ENCODE measurements at places on chromosomes 4 and X.

DNA sequence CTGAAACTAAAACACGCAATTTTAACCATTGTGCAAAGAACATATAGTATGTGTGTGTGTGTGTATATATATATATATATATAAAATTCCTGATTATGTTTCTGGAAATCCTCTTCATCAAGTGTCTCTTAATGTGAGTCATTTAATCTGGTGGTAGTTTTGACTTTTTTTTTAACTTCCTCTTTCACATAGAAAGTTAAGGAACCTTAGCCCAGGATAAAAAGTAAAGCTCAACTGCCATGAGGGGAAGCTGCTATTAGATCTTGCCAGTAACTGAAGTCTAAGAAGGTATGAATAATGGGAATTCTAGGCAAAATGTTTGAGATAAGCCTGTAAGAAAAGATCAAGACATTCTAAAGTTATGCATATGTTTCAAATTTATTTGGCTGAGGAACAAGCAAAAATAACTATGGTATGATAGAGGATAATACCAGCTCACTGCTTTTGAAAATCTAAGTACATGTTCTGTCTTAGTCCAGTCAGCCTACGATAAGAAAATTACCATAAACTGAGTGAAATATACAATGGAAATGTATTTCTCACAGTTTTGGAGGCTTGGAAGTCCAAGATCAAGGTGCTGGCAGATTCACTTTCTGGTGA lies 757.0 kb downstream of the TRAM1L1 start:
- no peak for DNase-seq

GRCh38 chr4:149498246-149498645 lies 317.4 kb downstream of the IQCM start:
- DNase-seq: no peak

GRCh38 chrX:71953946-71954345 lies 43.3 kb downstream of the NHSL2 start:
- no peak for DNase-seq

GRCh38 chrX:100358766-100359165 lies 51.3 kb downstream of the PCDH19 start:
- DNase-seq: no peak

GRCh38 chrX:22424919-22425318 lies 152.2 kb downstream of the CBLL2 start:
- DNase-seq: no peak

GRCh38 chr4:154450966-154451365 lies 40.6 kb downstream of the DCHS2 start:
- DNase-seq: no peak

DNA sequence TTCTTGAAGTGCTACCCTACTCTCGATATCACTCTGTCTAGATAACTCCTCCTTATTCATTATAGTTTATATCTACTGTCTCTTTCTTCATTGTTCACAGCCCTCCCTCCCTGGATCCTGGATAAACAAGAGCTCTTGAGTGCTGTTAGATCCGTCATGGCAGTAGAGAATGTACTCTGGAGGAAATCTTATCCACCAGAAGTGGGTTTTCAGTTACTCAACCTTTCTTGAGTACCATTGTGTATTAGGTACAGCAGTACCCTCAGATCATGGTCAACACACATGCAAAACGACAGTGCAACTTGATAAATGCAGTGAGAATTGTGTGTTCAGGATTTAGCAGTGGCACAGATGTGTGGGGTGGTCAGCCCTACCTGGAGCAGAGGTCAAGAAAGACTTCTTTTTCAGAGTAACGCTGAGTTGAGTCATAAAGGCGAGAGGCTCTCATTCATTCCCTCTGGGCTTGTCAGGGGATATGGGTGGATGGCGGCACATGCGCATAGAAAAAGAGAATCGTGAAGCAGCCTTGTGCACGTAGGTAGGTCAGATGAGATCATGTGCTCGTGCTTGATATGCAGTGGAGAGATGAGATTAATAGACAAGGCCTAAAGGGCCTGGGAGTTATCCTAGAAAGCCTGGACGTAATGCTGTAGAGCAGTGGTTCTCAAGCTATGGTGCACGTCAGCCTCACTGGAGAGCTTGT lies 89.5 kb downstream of the SNX25 start:
- DNase-seq: no peak

DNA sequence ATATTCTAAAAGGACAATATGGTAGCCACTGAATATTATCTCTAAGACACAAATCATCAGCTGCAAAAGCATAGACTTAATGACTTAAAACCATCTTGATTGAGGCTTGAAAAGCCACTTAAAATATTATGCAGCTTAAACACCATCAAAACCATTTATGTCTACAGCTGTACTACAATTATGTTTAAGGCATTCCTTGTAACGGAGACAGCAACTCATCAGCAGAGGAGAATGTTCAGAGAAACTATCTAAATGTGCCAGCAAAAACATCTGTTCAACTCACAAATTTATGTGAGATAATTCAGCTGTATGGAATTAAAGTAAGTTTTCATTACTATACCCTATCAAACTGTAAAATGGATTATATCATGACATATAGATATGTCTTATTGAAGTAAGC lies 147.9 kb upstream of the CTSO start:
- DNase-seq: no peak

DNA sequence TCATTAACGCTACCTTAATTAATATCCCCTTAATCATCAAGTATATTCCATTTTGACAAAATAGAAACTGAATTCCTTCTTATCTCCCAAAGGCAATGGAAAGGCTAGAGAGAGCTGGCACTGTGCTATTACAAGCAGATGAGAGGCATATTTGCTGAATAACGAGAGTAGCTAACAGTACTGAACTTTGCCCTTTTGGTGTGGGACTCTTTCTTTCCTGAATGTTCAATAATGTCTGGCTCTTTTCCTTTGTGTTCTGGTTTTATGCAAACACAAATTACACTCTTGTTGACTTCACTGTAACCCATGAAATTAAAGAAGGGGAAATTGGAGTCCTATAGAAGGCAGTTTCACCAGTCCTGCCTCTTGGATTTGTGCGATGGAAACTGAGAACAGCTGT lies 63.5 kb downstream of the SHROOM3 start:
- no peak for DNase-seq

DNA sequence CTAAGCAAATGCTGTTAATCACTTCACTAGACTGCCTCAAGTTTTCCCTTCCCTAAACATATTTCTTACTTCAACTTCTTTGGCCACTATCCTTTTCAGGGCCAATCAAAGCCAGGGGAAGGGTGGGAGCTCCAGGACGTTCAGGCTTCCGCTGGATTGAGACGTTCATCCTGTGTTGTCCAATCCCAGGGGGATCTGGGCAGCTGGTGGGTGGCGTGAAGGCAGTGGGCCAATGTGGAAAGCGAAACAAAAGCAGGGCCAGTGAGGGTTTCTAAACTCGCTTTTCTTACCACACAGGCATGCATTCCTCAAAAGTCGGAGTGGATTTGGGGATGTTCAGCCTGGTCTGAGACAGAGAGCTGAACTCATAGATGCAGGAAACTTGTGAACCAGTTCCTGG lies 7.6 kb downstream of the CXCL13 start:
- DNase-seq: no peak

DNA sequence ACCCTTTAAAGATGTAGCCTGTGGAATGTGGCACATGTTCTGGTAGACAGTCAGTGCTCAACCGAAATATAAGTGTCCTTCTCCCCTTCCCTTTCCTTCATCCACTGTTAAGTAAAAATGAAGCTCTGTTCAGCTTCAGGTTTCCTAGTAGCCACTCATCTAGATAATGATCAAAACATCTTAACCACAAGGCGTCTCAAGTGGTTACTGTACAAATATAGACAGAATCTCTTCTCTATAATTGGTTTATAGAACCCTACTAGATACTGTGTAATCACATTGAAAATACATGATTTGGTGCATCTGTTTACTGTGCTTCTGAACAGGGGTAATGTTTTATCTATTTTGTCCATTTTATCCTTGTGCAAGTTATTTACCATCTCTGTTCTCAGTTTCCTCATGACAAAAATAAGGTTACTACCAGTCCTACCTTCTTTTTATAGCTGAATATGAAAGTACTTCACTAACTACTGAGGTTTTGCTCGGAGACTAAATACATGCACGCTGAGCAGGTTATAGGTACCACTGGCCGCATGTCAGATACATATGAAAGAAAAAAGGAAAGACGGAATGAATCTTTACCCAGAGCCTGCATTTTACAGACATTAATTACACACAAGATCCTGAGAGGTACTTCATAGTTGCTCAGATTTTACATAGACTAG lies 20.3 kb upstream of the SLC25A4 start:
- DNase-seq: no peak

- no peak for DNase-seq
These were observed 104.7 kb upstream of the TLR2 start for GRCh38 chr4:153579410-153579809.

GRCh38 chrX:87924619-87925018 lies 407.0 kb downstream of the KLHL4 start:
- no peak for DNase-seq

- DNase-seq: no peak
These were observed 185.4 kb downstream of the TSPAN5 start for GRCh38 chr4:98473046-98473445.

DNA sequence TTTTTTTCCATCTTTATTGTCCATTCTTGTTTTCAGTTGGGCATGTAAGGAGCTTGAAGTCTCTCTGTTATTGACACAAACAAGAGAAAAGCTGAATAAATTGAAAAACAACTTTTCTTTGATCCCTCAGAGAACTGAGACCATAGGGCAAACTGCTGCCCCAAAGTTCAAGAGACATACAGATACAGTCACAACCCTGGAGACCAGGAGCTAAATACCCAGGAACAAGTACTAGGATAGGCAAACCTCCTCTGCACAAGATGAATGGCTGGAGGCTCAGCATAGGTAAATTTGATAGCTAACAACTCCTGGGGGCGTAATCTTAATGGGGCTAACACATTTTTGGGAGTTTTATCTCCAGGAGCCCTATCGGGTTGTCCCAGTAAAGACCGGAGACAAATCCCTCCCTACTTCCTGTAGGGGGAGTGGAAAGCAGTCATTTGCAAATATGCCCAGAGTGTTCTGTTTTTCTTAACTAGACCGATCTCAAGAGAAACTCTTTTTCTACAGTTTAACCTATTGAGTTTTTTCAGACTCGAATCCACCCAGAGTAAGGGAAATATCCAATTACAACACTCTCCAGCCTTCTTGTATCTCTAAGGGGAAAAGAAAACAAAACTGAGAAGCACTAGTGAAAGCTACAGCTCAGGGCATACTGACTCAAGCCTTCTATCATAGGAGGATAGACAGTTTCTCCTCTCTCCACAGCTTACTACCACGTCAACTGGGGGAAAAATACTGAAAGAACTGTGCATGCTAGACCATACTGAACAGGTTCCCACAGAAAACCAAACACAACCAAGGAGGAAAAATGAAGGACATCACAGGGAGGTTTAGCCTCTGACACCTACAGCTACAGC lies 23.1 kb downstream of the MAGEA8 start:
- DNase-seq: no peak

GRCh38 chrX:102580891-102581290 lies 18.4 kb upstream of the ARMCX5 start:
- DNase-seq: no peak

DNA sequence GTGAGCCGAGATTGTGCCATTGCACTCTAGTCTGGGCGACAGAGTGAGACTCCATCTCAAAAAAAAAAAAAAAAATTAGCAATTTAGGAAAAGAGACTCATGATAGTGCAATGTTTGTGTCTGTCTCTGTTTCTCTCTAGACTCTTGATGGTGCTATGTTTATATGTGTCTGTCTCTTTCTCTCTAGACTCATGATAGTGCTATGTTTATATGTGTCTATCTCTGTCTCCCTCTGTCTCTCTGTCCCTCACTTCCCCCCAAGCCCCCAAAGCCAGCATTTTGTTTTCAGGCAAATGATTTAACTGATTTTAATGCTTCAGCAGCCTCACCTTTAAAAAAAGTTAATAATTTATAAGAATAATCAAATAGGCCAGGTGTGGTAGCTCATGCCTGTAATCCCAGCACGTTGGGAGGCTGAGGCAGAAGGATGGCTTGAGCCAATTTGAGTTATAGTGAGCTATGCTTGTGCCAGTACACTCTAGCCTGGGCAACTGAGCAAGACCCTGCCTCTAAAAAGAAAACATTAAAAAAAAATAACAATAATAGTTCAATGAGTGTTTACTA lies 6.9 kb downstream of the MOB1B start:
- no peak for DNase-seq

DNA sequence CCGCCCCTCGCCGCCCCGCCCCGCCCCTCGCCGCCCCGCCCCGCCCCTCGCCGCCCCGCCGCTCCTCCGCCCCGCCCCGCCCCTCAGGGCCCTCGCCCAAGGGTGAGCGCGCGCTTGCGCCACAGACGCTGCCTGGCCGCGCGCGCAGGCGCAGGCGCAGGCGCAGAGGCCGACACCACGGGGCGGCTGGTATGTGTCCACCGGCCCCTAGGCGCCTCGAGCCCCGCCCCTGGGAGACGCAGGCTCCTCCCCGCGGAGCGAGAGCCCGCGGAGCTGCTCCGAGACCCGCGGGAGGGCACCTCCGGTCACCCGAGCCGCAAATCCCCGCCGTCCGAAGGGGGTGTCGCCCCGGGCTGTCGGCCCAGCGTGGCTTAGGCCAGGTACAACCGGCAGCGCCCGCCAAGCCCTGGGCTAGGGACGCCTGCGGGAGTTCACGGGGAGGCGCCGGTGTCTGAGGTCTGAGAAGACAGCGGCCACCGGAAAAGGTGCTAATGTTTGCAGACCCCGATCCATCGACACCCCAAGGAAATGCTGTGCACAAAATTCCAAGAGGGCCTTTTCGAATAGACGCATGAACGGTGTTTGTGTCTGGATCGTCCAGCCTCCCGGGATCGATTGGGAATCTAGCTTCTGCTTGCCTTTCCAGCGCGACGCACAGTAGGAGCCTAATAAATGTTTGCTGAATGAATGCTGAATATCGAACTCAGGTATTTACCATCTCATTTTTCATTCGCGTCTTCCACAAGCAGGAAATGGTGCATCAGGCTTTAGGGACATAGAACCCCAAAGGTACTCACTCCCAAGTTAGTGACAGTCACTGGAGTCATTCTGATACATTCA lies 473 bp upstream of the CCNQ start:
- peak; percentile 82 for DNase-seq

GRCh38 chr4:1166509-1167243 lies 5.7 kb downstream of the SPON2 start:
- DNase-seq: no peak

DNA sequence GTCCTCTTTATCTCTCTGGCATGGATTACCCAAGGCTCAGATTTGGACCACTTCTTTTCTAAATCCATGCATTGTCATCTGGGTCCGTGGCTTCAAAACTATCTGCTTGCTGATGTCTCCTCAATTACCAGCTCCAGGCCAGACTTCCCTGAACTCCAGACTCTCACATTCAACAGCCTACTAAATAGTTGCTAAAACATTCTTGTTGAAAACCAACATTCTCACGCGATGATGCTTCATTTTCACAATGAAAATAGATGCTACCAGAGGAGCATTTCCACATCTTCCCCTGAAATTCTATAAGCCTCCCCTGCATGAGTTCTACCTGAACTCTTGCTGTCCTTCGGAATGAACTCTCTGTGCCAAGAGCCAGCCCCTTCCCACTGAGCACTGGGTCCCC lies 5.2 kb upstream of the TLR6 start:
- DNase-seq: no peak

- no peak for DNase-seq
These were observed 177.1 kb upstream of the TET2 start for GRCh38 chr4:104969394-104970082.

GRCh38 chr4:116427666-116428065 lies 657.7 kb downstream of the TRAM1L1 start:
- no peak for DNase-seq

GRCh38 chr4:69999420-69999819 lies 3.7 kb downstream of the STATH start:
- no peak for DNase-seq

All from T-cell (primary cell).